ENCODE measurements at places on chromosomes 5 and 9.

DNA sequence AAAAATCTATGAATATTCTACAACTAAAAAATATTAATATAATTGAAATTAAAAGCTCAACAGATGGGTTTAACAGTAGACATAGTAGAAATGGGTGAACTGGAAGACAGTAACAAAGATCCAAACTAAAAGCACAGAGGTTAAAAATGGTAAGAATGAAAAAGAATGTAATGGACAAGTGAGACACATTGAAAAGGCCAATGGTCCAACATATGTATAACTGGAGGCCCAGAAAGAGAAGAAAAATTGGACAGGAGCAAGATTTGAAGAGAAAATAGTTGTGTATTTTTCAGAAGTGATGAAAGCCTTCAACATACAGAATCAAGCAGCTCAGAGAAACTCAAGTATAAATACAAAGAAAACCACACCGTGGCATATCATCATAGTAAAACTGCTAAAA, 58.6 kb downstream of the PCDHGC5 start:
- DNase-seq, result no peak

- DNase-seq, result no peak
Measured at GRCh38 chr5:99814321-99815063, 720.7 kb upstream of the FAM174A start.

DNA sequence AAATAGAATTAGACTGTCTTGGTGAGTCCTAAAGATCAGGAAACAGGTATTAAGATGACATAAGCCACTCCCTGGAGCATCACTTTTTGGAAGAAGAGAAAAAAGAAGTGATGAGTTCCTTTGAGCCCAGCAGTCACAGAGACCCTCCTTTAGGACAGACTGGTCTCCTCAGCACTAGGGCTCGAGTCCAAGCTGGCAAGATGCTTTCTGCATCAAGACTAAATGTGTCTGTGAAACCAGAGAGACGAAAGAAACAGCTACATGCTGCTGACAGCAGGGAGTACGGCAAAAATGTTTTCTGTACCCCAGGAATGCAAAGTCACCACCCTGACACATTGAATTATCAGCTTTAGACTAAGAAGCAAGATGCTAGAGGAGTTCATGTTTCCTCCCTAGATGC, 184.5 kb downstream of the CRB2 start:
- no peak for DNase-seq

GRCh38 chr5:20028506-20028905, 40.5 kb upstream of the CDH18 start:
- no peak for DNase-seq

DNA sequence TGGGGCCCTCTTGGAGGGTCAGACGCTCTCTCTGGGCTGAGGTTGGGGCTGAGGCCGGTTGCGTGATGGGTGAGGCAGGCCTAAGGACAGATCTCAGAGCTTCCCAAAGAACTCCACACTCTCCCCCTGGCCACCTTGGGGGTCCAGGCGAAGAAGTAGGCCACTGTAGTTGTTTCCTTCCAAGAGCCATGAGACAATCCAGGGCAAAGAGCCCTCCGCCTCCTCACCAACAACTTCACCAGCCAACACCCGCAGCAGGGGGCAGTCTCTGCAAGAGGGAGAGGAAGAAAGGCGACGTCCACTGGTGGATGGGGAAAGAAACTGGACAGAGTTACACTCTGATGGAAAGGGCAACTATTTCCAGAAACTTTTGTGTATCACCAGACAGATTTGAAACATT, 10.7 kb downstream of the SLC35A4 start:
- no peak for DNase-seq

DNA sequence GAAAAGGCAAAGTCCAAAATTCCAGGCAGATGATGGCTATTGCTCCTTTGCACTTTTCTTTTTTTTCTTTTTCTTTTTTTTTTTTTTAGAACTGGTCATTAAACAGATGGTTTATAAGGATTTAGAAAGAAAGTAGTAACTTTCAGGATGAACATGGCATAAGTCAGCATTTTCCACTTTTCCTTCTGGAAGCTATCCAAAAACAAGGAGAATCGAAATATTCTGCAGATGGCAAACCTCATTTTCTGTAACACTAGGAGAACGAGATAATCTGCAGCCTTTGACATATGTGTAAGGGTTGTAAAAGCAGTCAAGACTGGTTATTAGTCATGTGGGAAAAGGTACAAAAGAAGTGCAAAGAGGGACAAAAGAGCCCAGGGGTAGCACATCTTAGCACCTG, 69.1 kb upstream of the PUM3 start:
- DNase-seq, result no peak

- DNase-seq, result no peak
Measured at GRCh38 chr9:89518466-89519365, 20.8 kb upstream of the SEMA4D start.

DNA sequence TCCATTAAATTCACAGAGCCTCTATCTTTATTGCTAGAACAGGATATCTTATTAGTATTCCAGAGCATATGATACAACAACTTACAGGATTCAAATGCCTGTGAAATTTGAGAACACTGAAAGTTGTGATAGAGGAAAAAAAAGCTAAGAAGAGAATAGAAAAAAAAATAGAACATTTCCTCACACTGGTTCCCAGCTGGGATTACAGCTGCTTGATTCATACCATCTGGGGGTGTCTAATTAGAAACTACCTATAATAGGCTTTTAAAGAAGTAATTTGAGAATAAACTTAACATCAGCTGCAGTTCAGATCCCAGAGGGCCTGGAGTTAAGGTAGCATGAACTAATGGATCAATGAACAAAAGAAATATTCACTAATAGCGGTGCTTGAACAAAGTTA, 922.0 kb downstream of the CDH12 start:
- no peak for DNase-seq

DNA sequence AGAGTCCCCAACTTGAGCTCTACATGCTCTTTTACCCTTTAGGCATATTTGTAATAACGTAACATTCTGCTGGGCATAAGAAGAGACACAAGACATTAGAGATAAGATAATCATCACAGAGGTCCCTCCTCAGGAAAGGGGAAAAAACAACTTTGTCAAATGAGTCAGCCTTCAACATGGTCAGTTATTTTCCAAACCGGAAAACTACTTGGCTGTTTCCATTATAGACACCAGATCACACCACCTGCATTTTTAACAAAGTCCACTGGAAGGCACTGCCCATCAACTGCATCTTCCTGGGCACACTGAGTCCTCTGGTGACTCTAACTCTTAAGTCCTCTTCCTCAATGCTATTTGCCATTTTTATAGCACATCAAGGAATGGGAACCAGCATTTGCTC, 221.8 kb downstream of the FAM114A2 start:
- no peak for DNase-seq

DNA sequence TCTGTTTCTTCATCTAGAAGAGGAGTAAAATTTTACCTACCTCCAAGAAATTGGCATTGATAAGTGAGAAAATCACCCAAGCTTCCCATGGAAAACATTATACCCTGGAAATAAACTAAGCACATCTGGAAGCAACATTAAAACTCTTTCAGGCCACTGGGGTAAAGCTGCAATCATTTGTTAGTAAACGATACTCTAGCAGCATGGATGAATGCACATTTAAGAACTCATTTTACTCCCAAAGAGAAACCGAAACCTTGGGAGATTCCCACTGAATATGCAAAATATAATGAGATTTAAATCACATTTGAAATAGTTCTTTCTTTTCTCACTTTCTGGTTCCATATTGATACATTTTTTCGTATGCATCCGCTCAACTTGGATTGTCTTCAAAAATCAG, 467.5 kb downstream of the EFNA5 start:
- no peak for DNase-seq
